ENCODE measurements at places on chromosomes 5 and 9. TPM values are rescaled to one million over a fixed set of nuclear protein-coding genes. Genes with fewer than 3 reads are reported as not detected.

DNA sequence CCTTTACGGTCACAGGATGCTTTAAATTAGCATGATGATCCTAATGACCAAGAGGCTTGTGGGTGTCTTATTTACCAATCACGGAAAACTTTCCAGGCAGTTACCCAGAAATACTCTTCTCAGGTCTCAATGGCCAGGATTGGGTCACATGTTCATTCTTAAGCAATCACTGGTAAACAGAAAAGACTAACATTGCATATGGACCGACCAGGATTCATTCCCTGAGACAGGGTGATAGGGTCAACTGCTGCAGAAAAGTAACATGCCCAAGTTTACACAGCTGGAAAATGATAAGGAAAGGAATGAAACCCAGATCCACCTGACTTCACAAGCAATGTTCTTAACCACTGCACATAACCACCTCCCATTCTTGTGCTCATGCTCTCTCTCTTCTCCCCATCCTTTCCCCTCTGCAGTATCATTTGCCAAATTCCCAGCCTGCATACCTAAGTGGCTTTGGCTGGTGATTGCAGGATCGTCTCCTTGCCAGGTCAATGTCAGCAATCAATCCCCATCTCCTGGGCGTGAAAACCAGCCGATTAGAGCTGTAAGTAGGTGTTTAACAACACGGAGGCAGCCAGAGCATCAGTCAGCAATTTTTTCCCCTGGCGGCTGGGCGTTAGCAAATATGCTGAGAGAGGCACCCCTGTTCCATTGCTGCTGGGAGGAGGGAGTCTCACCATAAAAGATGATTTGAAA, 219.4 kb downstream of the NMUR2 start:
- H3K36me3 ChIP-seq, result no peaks in the 10 kb centered on the region
- no peak for DNase-seq
- no peaks in the 10 kb centered on the region for H3K27me3 ChIP-seq
- H3K4me3 ChIP-seq, result no peak overlapping the region
- no peaks in the 10 kb centered on the region for H3K4me1 ChIP-seq
- no peak overlapping the region for H3K27ac ChIP-seq

DNA sequence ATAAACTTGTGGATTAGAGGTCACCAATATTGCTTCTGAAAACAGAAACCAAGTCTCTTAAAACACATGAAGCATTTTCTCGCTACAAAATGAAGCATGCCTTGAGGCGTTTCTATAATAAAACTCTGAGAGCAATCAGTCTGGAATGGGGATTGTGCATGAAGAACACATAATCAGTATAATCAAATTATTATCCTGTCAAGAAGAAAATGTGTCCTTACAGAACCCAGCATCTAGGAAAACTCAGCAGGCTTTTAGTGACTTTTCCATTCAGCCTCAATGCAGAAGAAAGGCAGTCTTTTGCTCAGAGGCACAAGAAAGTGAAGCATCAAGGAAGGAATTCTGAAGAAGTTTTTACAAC, 121.9 kb downstream of the CDH18 start:
- H3K36me3 ChIP-seq, result no peaks in the 10 kb centered on the region
- H3K4me3 ChIP-seq, result no peak overlapping the region
- no peaks in the 10 kb centered on the region for H3K4me1 ChIP-seq
- DNase-seq, result no peak

The MGAT4B gene
- 8.0 TPM for polyA plus RNA-seq

DNA sequence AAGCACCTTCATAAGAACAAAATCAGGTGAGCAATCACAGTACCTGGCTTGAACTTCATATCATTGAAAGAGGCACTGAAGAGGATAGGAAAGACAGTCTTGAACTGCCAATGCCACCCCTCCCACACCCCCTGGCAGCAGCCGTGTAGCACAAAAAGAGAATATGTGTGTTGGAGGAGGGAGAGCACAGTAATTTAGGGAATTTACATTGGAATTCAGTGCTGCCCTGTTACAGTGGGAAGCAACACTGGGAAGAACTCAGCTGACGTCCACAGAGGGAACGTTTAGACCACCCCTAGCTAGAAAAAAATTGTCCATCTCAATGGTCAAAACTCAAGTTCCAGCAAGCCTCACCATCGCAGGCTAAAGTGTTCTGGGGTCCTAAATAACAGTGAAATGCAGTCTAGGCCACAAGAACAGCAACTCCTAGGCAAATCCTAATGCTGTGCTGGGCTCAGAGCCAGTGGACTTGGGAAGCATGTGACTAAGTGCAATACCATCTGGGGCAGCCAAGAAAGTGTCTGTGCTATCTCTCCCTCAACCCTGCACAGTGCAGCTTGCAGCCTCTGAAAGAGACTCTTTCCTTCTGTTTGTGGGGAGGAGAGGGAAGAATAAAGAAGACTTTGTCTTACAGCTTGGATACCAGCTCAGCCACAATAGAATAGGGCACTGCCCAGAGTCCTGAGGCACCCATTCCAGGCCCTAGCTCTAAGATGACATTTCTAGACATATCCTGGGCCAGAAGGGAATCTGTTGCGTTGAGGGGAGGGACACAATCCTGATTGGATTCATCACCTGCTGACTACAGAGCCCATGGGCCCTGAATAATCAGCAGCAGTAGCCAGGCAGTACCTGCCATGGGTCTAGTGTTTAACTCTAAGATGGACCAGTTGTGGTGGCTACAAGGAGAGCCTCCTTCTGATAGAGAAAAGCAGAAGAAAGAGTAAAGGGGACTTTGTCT, 62.1 kb upstream of the VLDLR start:
- no peaks in the 10 kb centered on the region for H3K27me3 ChIP-seq
- no peaks in the 10 kb centered on the region for H3K36me3 ChIP-seq
- no peak overlapping the region for H3K4me3 ChIP-seq
- no peak for DNase-seq
- H3K4me1 ChIP-seq, result no peaks in the 10 kb centered on the region

GRCh38 chr9:129555512-129556215, 65.2 kb downstream of the C9orf50 start:
- no peak overlapping the region for H3K27ac ChIP-seq
- no peaks in the 10 kb centered on the region for H3K4me1 ChIP-seq
- peaks cover 3% of the 10 kb centered on the region for H3K27me3 ChIP-seq
- no peaks in the 10 kb centered on the region for H3K36me3 ChIP-seq
- no peak for DNase-seq

The PLCXD3 gene
- not detected for polyA plus RNA-seq

DNA sequence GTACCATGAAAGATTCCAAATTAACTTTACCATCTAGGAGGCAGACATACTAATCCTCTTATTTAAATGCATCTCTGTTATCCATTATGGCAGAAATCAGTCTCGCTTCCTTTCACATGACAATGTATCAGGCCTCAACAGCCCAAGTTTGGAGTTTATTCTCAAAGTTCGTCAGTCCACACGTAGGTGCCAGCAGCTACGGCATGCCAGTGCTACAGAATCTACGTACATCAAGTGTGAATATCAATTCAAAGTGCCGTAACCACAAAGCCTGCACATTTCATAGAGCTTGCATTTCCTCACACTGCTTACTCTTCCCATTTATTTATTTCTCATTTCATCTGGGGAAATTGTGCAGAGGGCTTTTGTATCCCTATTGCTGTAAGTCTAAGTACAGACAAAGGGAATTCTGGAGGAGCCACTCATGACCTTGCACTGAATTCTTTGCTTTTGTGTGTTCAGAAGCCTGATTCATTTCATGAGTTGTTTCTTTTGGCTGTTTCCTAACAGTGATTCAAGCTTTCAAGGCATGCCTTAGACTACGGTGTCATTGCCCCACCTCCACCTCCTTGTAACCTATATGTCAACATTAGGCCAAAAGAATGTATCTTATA, 10.0 kb downstream of the ENC1 start:
- H3K36me3 ChIP-seq, result peaks cover 10% of the 10 kb centered on the region
- no peak overlapping the region for H3K27ac ChIP-seq
- DNase-seq, result no peak

The SLC46A2 gene
- polyA plus RNA-seq, result not detected

The IFNA13 gene
- not detected for polyA plus RNA-seq

DNA sequence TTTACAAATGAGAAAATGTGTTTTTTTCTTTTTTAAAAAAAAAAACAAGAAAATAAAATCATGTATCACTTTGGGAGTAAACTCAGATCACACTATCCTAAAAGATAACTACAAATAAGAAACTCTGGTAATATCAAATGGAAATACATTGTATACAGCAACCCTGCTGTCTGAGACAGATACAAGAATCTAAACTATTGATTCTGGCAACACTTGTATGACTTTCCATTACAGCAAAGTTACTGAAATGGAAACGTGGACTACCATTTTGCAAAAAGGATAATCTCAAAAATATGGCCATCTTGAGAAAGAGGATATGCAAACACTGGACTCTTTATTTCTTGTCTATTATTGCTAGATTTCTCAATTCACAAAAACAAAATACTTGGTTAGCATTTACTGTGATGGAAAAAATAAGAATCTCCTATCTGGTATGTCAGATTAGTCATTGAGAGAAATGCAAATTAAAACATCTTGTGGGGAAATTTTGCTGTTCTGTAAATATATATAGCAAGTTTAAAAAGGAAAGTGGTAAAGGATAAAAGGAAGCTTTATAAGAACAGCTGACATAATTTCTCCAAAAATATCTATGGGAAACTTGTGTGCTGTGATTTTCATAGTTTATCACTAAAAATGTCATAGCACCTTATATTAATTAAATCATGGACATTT, 112.9 kb upstream of the FER start:
- no peak overlapping the region for H3K27ac ChIP-seq
- H3K27me3 ChIP-seq, result no peaks in the 10 kb centered on the region
- H3K36me3 ChIP-seq, result no peaks in the 10 kb centered on the region
- peak; percentile 20 for DNase-seq
- no peak overlapping the region for H3K4me3 ChIP-seq

The CLIC3 gene
- polyA plus RNA-seq, result not detected

- H3K27me3 ChIP-seq, result no peaks in the 10 kb centered on the region
- H3K4me3 ChIP-seq, result no peak overlapping the region
- H3K4me1 ChIP-seq, result peaks cover 7% of the 10 kb centered on the region
- H3K36me3 ChIP-seq, result no peaks in the 10 kb centered on the region
- no peak for DNase-seq
- no peak overlapping the region for H3K27ac ChIP-seq
These were observed 21.1 kb downstream of the TBC1D2 start for GRCh38 chr9:98234245-98234825.

DNA sequence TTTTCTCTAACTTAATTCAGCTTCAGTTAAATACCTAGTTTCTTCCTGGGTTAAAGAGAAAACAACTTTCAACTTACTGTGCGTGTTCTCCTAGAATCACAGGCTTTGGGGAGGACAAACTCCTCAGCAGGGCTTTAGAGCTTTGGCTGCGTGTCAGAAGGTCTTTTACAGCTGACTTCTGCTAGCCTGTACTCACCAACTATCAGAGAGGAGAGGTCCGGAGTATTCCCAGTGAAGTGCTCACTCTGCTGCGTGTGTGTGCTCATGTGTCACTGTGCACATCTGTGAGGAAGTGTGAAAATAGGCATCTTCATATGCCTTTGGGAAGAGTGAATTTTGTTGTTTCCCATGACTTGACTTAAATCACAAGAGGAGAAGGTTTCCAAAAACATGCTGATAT, 423.2 kb upstream of the SGCD start:
- H3K27ac ChIP-seq, result no peak overlapping the region
- no peak for DNase-seq
- H3K4me3 ChIP-seq, result no peak overlapping the region
- H3K27me3 ChIP-seq, result no peaks in the 10 kb centered on the region
- H3K36me3 ChIP-seq, result no peaks in the 10 kb centered on the region

- no peaks in the 10 kb centered on the region for H3K36me3 ChIP-seq
- no peaks in the 10 kb centered on the region for H3K4me1 ChIP-seq
- H3K27ac ChIP-seq, result no peak overlapping the region
- H3K27me3 ChIP-seq, result no peaks in the 10 kb centered on the region
- H3K4me3 ChIP-seq, result no peak overlapping the region
These were observed 9.5 kb upstream of the DPYSL3 start for GRCh38 chr5:147519380-147519779.

DNA sequence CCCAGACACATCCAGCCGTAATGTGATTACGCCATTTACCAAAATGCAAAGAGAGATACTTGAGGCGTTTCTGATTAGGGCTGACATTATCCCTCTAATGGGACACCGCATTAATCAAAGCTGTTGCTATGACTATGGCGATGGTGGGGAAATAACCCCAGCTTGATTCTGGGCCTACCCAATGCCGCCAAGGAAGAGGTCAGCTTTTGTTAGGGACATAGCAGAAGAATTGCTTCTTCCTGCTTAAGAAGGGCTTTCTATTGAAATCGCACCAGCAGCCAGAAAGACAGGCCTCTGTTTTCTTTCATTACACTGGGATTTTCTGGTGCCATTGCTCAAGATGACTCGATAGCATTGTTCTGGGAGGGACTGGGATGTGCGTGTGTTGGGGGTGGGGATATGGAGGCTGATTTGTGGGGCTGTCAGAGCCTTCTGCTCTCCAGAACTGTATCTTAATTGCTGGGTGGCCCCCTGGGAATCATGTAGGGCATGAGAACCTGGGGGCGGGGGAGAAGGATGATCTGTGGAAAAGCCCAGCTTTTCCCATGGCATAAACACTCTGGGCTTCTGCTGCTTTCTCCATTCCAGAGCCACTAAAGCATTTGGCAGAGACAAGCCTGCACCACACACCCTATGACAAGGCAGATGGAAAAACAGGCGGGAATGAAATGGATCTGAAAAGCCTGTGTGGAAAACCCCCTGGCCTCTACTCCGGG, 106.5 kb upstream of the RAD23B start:
- H3K27ac ChIP-seq, result no peak overlapping the region
- no peak overlapping the region for H3K4me3 ChIP-seq
- H3K36me3 ChIP-seq, result no peaks in the 10 kb centered on the region
- H3K27me3 ChIP-seq, result no peaks in the 10 kb centered on the region
- H3K4me1 ChIP-seq, result peaks cover 18% of the 10 kb centered on the region
- no peak for DNase-seq

The SLC26A2 gene
- 3.9 TPM for polyA plus RNA-seq

- no peak overlapping the region for H3K27ac ChIP-seq
- H3K4me3 ChIP-seq, result no peak overlapping the region
- H3K4me1 ChIP-seq, result no peaks in the 10 kb centered on the region
These were observed 1046.9 kb upstream of the WWC1 start for GRCh38 chr5:167244583-167244982.

GRCh38 chr5:131067636-131068035, 97.4 kb downstream of the HINT1 start:
- peaks cover 3% of the 10 kb centered on the region for H3K4me1 ChIP-seq
- no peaks in the 10 kb centered on the region for H3K36me3 ChIP-seq
- DNase-seq, result no peak

The PHF24 gene
- polyA plus RNA-seq, result not detected

GRCh38 chr9:34540827-34541226, 18.0 kb upstream of the ENHO start:
- no peak for DNase-seq
- no peak overlapping the region for H3K27ac ChIP-seq
- peaks cover 9% of the 10 kb centered on the region for H3K27me3 ChIP-seq
- no peak overlapping the region for H3K4me3 ChIP-seq

The TPRN gene
- polyA plus RNA-seq, result 2.0 TPM

The SLCO4C1 gene
- polyA plus RNA-seq, result 0.22 TPM

GRCh38 chr5:91443761-91444467, 60.8 kb upstream of the ARRDC3 start:
- H3K36me3 ChIP-seq, result no peaks in the 10 kb centered on the region
- H3K4me3 ChIP-seq, result no peak overlapping the region
- no peak overlapping the region for H3K27ac ChIP-seq
- no peaks in the 10 kb centered on the region for H3K27me3 ChIP-seq

GRCh38 chr5:81553567-81554212, 159.8 kb upstream of the ACOT12 start:
- no peak overlapping the region for H3K4me3 ChIP-seq
- no peak overlapping the region for H3K27ac ChIP-seq
- H3K4me1 ChIP-seq, result no peaks in the 10 kb centered on the region
- no peaks in the 10 kb centered on the region for H3K27me3 ChIP-seq
